Aortic smooth muscle cell (primary cell): ENCODE measurements at places on chromosomes 2 and 18. TPM values are rescaled to one million over a fixed set of nuclear protein-coding genes. Genes with fewer than 3 reads are reported as not detected.

The IL1F10 gene
- total RNA-seq = not detected in 2 replicates

The TEX44 gene
- not detected in 2 replicates for total RNA-seq

The DDX18 gene
- total RNA-seq = 35.1 and 35.3 TPM in 2 replicates

The C2orf92 gene
- total RNA-seq = 1.6 and 2.1 TPM in 2 replicates

The WIPF1 gene
- 10.6 and 14.4 TPM in 2 replicates for total RNA-seq

The BCL2 gene
- 1.6 TPM in 2 replicates for total RNA-seq

The EVA1A gene
- 28.4 and 29.3 TPM in 2 replicates for total RNA-seq

The PAPOLG gene
- total RNA-seq = 6.9 and 8.8 TPM in 2 replicates

The CROCC2 gene
- total RNA-seq = under 0.01 TPM in 2 replicates
